Stimulated activated CD4-positive, alpha-beta T cell treated with anti-CD3 and anti-CD28 coated beads, TNF-alpha, amount 100 ng/mL, for 48 hours (primary cell): ENCODE measurements at places on chromosomes 7 and 10.

DNA sequence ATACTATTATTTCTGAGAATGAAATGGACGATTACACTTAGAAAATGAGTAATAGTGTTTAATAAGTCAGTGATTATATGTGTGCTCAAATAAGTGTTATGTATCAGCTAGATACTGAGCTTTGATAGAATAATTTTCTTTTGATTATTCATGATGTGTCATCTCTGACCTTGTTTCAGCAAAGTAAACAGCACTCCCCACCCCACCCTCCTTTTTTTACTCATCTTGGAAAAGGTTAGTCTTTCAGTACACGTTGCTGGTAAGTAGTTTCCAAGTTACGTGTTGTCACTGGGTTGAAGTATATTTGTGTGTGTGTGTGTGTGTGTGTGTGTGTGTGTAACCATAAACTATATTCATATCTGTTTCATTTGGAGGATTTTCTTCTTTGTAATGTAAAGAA, 84.1 kb downstream of the GNAI1 start:
- DNase-seq, result no peak

GRCh38 chr10:792792-793100, 103.3 kb upstream of the DIP2C start:
- no peak for DNase-seq

DNA sequence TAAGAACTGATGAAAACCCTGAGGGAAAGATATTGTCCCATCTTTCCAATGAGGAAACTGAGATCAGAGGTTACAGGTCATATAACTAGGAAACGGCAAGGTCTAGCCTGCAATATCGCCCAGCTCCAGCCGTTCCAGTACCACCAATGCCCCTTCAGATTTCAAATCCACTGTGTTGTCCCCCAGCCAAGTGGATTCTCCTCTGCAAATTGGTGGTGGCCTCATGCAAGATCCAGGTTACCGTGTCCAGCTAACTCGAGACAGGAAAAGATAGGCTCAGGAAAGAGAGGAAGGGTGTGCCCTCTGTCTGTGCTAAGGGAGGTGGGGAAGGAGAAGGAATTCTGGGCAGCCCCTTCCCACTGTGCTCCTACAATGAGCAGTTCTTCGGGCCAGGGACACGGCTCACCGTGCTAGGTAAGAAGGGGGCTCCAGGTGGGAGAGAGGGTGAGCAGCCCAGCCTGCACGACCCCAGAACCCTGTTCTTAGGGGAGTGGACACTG, 25.3 kb downstream of the PRSS2 start:
- DNase-seq, result no peak

DNA sequence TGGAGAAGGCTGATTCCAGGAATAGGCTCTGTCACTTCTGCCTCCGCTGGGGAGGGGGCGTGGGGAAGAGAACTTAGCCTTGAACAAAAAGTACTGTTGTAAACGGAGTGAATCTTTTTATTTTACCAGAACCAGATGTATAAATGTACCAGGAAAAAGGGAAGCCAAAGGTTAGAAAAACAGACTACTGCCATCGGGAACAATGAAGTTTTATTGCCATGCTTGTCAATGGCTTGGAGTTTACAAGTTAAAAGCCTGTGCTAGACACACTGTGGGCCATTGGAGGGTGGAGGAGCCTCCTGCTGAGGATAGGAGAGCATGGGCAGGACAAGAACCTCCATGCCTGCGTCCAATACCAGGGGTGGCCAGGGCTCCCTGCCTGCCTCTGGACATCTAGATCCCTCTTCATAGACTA, 161.7 kb upstream of the LYZL2 start:
- no peak for DNase-seq

- DNase-seq, result no peak
Measured at GRCh38 chr7:70788276-70788675, 343.7 kb upstream of the GALNT17 start.

DNA sequence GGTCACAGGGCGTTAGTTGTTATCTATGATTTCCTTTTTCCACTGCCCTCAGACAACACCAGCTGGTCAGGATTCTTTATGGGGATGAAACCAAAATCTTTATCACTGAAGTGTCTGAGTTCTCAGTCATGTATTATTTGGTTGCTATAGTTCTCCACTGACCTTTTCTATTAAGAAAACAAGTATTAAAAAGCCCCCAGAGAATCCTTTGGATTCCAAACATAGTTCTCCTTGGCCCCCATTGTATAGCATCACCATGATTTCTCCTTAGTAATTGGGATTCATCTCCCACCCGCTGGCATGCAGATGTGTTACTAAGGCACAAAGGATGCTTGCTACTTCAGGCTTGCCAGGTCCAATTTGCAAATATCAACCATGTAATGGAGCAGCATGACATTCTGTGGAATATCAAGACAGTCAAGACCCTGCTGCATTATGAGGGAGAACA, 94.3 kb downstream of the IQUB start:
- no peak for DNase-seq

- DNase-seq, result no peak
Measured at GRCh38 chr10:35409094-35409582, 72.8 kb downstream of the CCNY start.

DNA sequence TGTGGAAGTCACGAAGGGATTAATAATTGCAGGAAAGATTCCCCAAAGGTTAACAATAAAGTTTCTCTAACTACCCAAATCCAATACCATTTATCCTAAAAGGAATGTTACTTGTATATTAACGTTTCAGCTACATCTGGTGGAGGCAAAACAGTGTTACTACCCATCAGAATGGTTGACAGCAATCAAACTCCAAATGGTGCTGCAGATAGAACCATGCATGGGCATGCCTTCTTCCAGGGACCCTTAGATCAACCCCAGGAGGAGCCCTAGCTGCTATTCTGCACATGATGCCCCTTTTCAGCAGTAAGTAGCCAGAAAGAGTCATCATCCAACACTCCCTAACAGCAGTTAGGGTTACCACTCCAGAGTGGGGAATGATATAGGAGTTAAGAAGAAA, 336.3 kb downstream of the GRID1 start:
- no peak for DNase-seq

GRCh38 chr10:31036209-31036608, 4.5 kb upstream of the ZNF438 start:
- no peak for DNase-seq

- no peak for DNase-seq
Measured at GRCh38 chr10:100909501-100910263, 3.1 kb upstream of the SLF2 start.

DNA sequence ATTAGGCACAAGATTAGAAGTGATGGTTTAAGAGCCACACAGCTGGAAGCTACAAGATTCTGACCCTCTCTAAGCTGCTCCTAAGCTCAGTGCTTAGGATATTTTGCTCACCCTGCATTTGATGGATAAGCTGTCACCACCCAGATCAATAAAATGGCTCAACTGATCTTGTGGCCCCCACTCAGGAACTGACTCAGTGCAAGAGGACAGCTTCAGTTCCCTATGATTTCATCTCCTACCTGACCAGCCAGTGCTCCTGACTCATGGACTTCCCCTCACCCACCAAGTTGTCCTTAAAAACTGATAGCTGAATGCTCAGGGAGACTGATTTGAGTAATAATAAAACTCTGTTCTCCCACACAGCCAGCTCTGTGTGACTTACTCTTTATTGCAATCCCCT, 833.8 kb downstream of the GRID1 start:
- no peak for DNase-seq

DNA sequence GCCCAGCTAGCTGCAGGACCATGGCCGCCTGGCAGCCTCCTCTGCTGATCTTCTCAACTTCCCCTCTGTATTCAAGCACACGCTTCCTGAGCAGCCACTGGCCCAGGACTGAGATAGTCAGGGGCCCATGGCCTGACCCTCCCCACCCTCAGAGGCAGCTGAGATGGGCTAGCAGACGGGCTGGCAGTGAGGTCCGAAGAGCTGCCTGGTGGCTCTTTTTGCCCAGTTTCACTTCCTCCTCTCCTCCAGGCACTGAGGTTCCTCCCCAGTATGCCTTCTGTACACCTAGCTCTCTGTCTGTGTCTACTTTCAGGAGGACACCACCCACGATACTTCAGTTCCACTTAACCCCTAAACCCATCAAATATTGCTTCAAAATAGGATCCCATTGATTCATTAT, 395.6 kb downstream of the TNS3 start:
- no peak for DNase-seq

GRCh38 chr7:102925976-102926782, 13.4 kb downstream of the LRRC17 start:
- DNase-seq, result no peak

- no peak for DNase-seq
Measured at GRCh38 chr10:85265121-85265520, 936.7 kb downstream of the CCSER2 start.

GRCh38 chr7:123797673-123798531, 47.1 kb upstream of the HYAL4 start:
- no peak for DNase-seq

DNA sequence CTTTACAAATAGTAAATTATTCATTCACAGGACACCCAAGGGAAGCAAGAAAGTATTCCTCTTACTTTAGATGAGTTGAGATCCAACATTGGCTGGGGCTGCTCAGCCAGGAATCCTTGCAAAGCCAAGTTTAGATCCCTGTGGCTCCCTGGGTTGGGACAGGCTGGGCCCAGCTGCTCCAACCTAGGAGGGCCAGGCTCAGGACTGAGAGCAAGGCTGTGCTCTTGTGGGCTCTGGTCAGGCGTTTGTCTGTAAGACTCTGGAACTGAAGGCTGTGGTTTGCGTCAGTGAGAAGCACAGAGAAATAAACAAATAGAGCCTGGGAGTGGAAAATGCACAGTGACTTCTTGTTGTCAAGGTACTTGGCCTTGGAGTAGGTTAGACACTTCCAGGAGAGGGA, 53.2 kb upstream of the TMEM273 start:
- no peak for DNase-seq

- DNase-seq, result no peak
Measured at GRCh38 chr10:62724465-62724864, 80.1 kb upstream of the ADO start.

- DNase-seq, result no peak
Measured at GRCh38 chr7:81926-82756, 110.2 kb upstream of the FAM20C start.

DNA sequence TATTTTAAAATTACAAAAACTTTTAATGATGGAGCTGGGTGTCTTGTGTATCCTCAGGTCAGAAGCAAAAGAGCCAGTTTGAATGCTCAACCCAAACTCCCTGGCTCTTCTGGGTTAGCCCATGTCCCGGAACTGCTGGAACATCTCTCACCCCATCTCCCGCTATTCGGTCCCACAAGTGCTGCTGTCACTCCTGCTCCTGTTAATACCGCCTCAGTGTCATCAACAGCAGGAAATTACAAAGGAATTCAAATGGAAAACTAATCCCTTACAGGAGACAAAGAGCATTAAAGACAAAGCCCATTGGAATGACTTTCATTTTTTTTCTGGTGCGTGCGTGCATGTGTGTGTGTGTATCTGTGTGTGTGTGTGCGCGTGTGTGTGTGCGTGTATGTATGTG, 112.0 kb upstream of the C7orf33 start:
- no peak for DNase-seq

GRCh38 chr10:22323538-22324305, 2.8 kb downstream of the BMI1 start:
- DNase-seq, result no peak
